CD4-positive, alpha-beta T cell treated with Interleukin-17A for 1 hour (primary cell): ENCODE measurements at places on chromosomes 2 and 18.
A peak's percentile ranks its signal among the peaks of the same experiment; 100 is the strongest.

DNA sequence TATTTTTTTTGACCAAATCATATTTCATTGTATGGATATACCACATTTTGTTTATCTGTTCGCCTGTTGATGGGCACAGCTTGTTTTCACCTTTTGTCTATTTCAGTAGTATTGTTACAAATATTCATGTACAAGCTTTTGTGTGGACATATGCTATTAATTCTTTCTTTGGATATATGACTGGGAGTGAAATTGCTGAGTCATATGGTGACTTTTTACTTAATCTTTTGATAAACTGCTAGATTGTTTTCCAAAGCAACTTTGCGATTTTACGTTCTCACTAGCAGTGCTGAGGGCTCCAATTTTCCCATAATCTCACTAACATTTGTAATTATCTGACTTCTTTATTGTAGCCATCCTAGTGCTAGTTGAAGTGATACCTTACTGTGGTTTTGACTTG is 112.4 kb downstream of the CD8B2 start:
- DNase-seq = no peak

DNA sequence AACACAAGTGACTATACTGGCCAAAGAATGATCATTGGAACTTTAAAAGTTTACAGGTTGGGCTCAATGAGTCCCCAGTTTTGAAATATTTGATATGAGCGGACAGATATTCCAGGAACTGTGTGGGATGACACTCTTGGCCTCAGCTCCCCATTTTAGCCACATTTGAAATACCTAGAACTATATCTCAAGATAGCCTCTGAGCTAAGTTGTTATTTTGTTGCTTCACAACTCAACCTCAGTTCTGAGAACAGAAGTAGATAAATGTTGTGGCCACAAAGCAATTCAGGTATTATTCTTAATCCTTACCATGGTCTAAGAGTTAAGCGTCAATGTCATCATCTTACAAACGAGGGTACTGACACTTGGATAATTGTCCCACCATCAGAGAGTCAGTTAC is 172.2 kb upstream of the SETBP1 start:
- DNase-seq = no peak

- DNase-seq = no peak
Measured at GRCh38 chr2:237980087-237980486, 13.3 kb downstream of the UBE2F start.

DNA sequence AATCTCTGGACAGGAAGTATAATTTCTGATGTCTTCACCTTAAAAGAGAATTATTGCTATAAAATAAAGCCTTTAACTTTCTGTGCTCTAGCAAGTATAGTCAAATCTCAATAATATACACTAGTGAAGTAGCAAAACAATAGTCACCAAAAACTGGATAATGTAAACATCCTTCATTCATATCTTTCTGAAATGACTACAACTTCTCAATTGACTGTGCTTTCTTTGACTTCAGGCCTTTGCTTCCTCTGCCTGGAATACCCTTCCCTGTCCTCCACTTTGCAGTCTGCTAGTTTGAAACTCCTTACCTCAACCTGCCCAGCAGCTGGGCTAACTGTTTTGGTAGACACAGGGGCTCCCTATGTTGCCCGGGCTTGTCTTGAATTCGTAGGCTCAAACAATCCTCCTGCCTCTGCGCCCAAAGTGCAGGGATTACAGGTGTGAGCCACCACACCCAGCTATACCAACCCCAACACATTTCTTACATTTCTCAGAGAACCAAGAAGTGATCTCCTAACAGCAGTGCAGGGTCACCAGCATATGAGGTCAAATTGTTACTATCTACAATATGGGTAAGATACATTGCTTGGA is 6.6 kb upstream of the PCBP1 start:
- no peak for DNase-seq

DNA sequence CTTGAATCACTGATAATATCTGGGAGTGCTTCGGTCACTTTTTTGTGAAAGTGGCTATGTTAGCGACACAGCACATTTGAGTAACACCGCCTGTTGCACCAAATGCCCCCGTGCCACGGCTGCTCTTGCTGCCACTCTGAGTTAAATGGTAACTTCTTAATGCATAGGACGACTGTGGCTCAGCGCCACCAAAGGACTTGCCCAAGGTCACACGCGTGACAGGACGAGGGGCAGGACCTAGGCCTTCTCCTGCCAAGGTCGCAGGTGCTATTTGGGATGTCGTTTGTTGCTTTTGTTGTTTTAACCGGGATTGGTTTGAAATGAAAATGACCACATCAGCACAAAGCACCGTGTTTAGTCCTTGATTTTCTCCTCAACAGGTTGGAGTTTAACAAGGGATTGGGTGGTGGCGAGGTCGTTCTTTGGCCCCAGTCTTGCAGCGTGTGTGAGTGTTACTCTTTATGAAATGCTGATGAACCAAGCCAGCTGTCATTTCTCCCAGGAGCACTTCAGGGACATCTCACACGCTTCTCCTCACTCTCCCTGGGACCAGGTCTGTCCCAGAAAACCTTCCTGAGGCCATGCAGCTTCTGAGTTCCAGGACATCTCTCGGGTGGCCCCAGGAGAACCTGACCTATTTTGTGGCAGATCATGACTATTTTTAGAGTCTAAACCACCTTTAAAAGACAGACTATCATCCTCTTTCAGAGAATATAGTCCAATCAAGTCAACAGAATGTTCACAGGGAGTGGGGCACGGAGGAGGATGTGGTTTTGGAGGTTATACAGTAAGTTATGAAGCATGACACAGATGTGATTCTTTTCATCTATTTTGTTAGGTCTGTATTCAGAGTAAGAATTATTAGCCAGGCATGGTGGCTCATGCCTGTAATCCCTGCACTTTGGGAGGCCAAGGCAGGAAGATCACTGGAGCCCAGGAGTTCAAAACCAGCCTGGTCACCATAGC is 49.9 kb downstream of the MTCL1 start:
- DNase-seq = peak; percentile 73

DNA sequence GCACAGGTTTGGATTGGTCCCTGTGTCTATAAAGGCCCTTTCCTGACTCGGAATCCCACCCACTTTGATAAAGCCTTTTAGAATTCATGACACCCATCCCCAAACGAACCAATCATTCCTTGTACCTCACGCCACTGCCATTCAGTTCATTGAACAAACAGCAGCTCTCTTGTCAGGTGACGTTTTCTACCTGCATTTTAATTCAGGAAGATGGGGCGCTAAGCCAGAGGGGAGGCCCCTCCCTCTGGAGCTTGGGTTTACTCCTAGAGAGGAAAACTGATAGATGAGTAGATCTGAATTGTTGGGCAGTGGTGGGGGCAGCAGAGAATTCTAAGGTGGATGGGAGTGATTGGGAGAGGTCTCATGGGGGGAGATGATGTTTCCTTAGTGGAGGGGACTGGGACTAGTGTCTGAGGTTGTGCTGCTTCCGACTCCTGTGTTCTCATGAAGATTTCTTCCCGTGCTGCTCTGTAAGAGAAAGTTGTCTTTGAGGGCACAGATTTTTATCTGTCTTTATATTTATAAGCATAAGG is 9.6 kb downstream of the RRM2 start:
- DNase-seq = no peak
